ENCODE measurements at places on chromosomes 1 and 21.

DNA sequence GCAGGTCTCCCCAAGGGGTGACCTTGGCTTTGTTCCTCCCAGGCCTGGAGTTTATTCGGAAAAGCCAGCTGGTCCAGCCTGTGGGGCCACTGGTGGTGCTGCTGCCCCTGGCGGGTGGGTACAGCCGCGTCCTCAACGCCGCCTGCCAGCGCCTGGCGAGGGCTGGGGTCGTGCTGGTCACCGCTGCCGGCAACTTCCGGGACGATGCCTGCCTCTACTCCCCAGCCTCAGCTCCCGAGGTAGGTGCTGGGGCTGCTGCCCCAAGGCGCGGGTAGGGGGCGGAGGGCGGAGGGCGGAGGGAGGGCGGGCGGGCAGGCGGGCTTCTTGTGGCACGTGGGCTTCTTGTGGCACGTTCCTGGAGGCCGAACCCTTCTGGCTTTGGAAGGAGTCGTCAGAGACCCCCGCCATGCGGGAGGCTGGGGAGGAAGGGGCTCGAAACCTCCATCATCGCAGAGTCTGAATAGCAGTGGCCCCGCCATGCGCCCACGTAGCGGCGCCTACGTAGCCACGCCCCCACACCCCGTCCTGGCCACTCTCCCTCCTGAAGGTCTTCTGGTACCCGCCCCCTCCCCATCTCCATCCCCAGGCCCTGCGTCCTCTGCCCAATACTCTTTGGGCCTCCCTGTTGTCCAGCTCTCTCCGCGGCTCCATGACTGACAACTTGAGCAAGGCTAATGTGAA is 16.7 kb downstream of the PCSK9 start:
- no peak for DNase-seq

- DNase-seq = no peak
Observed at GRCh38 chr21:17433730-17434129, 79.1 kb upstream of the CXADR start.

- DNase-seq = no peak
Observed at GRCh38 chr1:155019377-155020245, 14.0 kb downstream of the DCST2 start.

GRCh38 chr1:162070094-162070748 is 730 bp downstream of the NOS1AP start:
- DNase-seq = no peak
